ENCODE measurements at places on chromosomes 13 and 19.

- no peak for DNase-seq
Observed at GRCh38 chr19:40321566-40322270, 26.5 kb downstream of the C19orf47 start.

DNA sequence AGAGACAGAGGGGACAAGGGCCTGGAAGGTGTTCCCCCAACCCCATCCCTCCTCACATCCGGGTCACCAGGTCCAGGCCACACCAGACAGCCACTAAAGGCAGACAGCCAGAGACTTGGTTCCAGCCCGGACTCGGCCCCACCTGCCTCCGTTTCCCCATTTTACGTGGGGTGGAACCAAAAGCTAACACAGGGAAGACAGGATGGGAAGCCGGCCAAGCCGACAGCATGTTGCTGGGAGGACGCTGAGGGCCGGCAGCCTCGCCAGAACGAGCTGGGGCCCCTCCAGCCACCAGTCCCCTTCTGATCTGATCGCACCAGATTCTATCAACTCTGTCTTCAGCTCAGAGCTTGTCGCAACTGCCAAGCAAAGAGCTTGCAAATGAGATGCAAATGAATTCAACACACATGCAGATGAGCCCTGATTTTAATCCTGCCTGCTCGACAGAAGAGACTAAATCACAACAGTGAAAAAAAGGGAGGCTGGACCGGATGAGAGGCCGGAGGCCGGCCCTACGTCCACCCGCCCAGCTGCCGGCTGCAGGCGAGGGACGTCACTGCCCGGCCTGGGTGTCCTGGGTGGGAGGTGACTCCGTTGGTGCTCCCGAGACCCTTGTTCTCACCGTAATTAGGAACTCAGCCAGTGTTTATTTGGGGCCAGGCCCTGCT lies 17.5 kb upstream of the SHC2 start:
- no peak for DNase-seq

- DNase-seq: peak; percentile 25
Observed at GRCh38 chr13:97341135-97341534, 92.8 kb upstream of the RAP2A start.

DNA sequence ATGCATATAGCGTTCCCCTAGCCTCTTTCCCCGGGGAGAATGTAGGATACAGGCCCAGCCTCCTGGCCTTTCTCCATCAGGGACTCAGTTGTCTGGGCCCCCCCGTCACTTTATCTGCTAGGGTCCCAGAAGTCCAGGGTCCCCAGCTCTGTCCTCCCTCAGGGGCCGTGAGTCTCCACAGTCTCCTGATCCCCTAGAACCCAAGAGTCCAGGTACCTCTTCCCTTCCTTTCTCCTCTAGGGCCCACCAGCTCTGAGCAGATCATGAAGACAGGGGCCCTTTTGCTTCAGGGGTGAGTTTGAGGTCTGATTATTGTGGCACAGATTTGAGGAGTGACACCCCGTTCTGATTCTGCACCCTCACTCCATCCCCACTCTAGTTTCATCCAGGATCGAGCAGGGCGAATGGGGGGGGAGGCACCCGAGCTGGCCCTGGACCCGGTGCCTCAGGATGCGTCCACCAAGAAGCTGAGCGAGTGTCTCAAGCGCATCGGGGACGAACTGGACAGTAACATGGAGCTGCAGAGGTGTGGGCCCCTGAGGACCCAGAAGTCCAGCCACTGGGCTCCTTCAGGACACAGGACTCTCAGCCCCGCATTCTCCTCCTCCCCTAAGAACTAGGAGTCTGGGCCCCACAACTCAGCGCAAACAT lies 758 bp downstream of the BAX start:
- no peak for DNase-seq

GRCh38 chr19:48997972-48998371 lies 4.3 kb downstream of the RUVBL2 start:
- peak; percentile 71 for DNase-seq

DNA sequence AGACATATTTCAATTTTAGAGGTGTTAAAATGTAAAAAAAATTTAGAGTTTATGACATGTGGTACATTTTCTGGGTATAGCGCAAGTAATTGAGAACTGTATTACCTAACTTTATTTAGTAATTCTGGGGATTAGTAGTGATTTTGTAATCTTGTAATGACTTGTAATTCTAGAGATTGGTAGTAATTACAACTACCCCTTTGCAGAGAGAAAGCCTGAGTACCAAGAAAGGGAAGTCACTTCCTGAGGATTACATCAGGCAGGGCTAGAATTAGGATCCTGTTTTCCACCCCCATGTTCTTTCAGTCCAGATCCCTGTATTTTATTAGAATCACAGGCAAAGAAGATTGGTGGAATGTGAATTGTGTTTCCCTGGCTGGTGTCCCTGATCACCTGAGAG lies 274.9 kb downstream of the KCNRG start:
- no peak for DNase-seq

- no peak for DNase-seq
Observed at GRCh38 chr13:94928127-94928775, 215.9 kb upstream of the SOX21 start.
